ENCODE measurements at places on chromosomes 2 and 18. TPM values are rescaled to one million over a fixed set of nuclear protein-coding genes. Genes with fewer than 3 reads are reported as not detected.

The ZSWIM2 gene
- not detected for total RNA-seq

The DNAJC5G gene
- total RNA-seq: not detected

The WDPCP gene
- total RNA-seq: 5.9 TPM

The AGXT gene
- not detected for total RNA-seq

The C2orf49 gene
- total RNA-seq: 18.1 TPM

The EIPR1 gene
- total RNA-seq: 34.6 TPM

The CCDC138 gene
- 5.8 TPM for total RNA-seq

The G6PC2 gene
- total RNA-seq: not detected

The C2orf80 gene
- not detected for total RNA-seq

The BCS1L gene
- 35.8 TPM for total RNA-seq

The IL1RN gene
- total RNA-seq: not detected

The GPR75 gene
- total RNA-seq: 1.3 TPM

The RGPD4 gene
- not detected for total RNA-seq

The DNAH6 gene
- total RNA-seq: under 0.01 TPM

The PRSS56 gene
- total RNA-seq: not detected

The RESP18 gene
- total RNA-seq: not detected

The ZBTB7C gene
- total RNA-seq: not detected

The TXNL4A gene
- 79.0 TPM for total RNA-seq

The CRYGC gene
- total RNA-seq: not detected

All from endothelial cell of coronary artery (primary cell).